ENCODE measurements at places on chromosomes 4 and X.

DNA sequence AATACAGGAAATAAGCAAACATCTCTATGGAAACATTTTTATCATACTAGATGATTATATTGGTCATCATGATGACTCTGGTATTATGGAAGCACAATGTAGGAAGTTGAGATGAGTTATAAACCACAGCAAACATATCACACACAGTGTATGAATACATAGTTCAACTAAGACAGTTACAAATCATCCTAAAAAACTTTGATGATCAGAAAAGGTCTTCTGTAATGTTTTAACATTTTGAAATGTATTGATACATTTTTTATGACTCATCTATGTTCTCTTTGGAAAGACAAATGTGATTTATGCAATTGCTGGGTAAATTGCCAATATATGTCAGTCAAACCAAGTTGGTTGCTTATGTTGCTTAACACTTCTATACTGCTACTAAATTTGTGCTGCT, 4.8 kb downstream of the CXCL3 start:
- no peak for DNase-seq

- DNase-seq = no peak
These were observed 2.2 kb downstream of the TRMT44 start for GRCh38 chr4:8442596-8443358.

DNA sequence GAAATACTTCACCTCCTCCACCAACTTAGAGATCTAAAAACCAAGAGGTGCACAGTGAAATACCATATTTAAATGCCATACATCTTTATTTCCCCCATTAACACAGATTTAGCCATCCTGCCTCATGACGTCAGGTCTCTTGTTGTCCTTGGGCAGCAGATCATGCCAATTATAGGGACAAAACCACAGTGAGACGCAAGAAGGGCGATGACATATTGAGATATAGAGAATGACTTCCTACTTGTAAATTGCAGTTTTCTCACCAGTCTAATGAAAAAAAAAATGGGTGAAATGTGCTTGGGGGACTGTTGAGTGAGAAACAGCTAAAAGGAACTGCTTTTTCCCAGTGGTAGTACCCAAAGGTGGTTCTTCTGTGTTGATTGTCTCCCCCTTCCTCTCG, 24.3 kb downstream of the RS1 start:
- no peak for DNase-seq

- no peak for DNase-seq
These were observed 21.9 kb upstream of the UVSSA start for GRCh38 chr4:1325176-1325480.

DNA sequence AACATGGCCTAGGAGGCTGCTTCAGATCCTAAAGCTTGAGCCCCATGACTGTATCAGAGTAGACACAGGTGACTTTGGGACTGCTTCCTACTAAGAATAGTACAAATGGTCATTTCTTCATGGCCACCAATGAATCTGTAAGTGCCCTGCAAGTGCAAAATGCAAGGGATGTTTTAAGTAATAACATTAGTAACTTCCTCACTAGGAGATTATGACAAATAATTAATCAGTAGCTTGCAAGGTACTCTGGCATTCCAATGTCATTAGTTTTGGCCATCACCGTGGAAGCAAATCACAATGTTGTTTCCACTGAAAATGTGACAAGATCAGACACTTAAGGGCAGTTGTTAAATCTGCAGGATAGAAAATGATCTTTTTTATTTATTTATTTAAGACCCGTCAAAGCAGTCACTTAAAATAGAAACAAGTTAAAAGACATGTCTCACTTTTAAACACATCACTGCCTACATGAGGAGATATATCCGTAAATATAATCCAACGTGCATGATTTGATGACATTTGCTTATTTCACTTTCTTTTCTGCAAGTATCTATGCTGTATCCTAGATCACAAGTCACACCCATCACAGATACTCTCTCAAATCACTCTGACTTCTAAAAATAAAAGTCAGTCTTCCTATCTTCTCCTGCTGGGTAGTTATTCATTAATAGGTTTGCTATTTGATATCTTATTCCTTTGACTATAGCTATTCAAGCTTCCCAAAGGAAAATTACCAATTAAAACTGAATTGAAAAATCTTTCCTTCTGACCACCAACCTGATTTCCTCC, 400.6 kb downstream of the IL15 start:
- DNase-seq = no peak

GRCh38 chr4:13633671-13634070, 6.1 kb upstream of the BOD1L1 start:
- DNase-seq = no peak

GRCh38 chr4:154452798-154453346, 38.7 kb downstream of the DCHS2 start:
- no peak for DNase-seq

DNA sequence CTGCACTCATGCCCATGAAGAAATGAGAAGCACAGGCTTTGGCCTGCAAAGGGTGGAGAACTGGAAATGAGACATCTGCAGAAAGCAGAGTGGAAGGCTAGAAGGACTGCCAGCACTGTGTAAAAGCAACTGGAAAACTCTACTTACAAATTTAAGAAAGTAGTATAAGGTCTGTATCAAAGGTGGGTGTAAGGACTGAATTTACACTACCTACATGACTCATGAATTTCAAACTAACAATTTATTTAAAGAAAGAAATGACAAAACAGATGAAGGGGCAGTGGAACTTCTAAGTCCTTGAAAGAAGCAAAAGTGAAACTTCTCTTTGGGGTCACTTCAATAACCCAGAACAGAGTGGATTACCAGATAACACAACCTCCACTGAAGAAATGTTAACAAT, 71.2 kb downstream of the SLC10A7 start:
- DNase-seq = no peak

- no peak for DNase-seq
These were observed 449.8 kb upstream of the SMIM31 start for GRCh38 chr4:164304101-164304639.

DNA sequence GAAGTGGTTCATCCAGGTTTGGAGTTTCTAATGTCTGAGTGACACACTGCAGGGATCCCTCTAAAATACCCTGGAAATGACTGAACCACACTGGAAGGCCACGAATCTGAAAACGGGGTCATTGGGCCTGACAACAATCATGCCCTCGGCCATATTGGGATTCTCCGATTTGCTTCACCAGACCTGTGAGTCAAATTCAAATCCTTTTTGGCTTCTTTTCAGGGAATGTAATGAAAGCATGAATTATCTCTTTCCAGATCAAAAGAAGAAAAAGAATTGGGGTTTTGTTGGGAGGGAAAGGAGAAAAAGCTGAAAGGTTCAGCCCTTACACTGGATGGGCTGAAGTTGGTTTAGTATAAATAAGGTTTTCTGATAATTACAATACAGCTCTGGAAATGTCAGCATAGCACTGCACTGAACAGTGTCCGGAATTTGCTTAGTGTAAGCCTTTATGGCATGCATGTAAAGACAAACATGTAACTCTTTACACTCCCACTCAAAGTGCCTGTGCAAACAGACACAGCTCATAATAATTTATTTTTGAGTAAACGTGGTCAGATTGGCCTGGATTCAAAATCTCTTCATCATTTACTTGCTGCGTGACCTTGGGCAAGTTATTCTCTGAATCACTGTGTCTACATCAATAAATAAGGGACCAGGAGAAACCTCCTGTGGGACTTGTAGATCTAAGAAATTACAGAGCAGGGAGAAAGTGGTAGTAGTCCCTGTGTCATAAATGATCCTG, 21.4 kb downstream of the CT47C1 start:
- DNase-seq = no peak

DNA sequence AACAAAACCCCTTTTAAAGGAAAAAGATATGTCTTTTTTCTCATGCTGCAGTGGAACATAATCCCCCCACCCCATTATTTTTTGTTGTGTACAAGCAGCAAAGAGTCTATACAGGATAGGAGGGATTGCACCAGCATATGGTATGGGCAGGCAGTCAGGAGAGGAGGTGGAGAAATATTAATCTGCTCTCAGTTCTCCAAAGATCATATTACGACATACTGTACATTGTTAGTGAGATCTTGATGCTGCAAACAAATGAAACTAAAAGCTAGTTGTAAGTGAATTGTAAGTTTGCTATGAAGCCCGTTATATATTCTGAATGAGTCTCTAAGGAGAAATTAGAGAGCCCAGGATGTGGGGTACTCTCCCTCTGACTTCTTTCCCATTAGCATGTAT, 75.3 kb downstream of the RAPGEF2 start:
- DNase-seq = no peak

- no peak for DNase-seq
These were observed 21.0 kb downstream of the COL4A6 start for GRCh38 chrX:108417257-108417656.

DNA sequence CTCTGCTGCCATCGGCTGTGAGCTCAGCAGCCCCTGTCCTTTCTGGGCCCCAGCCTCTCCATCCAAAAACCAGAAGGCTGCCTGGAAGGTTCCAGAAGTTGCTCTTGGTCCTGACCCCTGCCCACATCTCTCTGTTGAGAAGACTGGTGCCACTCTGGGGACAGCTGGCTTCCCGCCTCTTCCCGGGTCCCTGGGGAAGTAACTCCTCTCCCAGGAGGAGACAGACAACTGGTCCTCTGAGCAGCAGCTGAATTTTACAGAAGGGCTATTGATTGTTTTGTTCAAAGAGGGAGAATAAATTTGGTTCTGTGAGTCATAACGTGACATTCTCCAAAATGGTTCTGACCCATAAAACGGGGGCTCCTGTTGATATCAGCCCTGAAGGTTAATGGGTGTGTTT, 61.2 kb downstream of the TRMT44 start:
- no peak for DNase-seq

DNA sequence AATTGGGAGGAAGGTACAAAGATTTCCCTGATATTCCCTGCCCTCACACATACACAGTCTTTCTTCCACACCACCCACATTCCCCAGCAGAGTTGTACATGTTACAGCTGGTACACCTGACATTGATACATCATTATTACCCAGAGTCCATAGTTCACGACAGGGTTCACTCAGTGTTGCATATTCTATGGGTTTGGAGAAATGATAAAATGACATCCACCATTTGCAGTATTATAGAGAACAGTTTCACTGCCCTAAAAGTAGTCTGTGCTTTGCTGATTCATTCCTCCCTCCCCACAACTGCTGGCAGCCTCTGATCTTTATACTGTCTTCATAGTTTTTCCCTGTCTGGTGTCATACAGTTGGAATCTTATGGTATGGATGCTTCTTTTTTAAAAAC, 15.0 kb downstream of the AGA start:
- no peak for DNase-seq

GRCh38 chr4:93876754-93877153, 48.2 kb downstream of the ATOH1 start:
- DNase-seq = no peak

DNA sequence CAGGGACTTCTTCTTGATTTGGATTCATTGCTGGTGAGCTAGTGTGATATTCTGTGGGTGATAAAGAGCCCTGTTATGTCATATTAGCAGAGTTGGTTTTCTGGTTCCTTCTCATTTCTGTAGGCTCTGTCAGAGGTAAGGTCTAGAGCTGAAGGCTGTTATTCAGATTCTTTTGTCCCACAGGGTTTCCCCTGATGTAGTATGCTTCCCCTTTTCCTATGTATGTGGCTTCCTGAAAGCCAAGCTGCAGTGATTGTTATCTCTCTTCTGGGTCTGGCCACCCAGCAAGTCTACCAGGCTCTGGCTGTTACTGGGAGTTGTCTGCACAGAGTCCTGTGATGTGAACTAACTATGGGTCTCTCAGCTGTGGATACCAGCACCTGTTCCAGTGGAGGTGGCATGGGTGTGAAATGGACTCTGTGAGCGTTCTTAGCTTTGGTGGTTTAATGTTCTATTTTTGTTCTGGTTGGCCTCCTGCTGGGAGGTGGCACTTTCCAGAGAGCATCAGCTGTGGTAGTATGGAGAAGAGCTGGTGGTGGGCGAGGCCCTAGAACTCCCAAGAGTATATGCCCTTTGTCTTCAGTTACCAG, 373.7 kb downstream of the AR start:
- DNase-seq = no peak

DNA sequence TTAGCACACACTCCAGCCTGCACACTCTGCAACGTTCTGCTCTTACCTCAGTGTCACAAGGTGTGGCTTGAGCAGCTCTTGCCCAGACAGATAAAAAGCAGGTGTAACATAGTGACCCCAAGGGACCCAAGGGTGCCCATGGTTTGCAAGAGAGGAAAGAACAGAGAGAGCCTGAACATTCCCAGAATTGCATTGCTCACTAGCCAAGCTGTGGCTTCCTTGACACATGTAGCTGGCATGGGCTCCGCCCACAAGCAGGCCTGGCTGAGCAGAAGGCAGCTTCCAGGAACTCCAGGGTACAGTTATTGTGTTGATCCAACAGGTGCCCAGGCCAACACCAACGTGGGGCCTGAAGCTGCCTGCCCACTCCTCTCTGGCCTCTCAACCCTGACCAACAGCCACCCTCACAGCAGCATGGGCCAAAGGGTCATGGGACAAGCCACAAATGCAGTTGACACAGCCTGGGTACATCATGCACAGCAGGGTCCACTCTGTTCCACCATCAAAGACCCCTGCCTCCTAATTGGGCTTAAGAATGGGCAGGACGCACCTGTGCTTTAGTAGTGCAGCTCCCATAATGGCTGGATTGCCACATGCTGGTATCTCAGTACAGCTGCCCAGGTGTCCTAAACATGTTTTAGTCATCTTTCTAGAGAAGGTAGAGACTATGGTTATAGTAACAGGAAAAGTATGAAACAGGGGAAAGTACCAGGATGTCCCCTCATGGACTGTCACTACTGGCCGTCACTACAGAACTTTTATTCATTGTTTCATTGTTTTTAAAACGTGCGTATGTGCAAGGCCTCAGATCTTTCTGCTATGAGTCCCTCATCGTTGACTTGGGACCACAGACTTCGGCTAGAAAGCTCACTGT, 73.7 kb upstream of the ACSL1 start:
- DNase-seq = no peak

DNA sequence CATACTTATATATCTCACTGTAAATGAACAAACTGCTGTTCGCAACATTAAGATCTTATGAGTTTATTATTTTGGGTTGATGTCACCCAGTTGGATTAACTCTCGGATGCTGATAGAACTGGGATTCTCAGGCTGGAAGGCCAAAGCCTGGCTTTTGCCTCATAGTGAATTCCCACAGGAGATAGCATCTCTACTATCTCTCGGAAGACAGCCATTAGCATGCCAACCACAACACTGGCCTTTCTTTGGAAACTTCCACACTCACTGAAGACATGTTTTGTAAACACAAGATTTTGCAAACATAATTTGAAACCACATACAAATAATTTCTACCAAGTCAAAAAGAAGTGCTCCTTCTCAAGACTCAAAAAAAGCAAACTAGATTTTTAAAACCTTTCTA, 4.5 kb upstream of the ATP6AP2 start:
- DNase-seq = no peak

GRCh38 chrX:40065296-40066046, 32.3 kb downstream of the BCOR start:
- DNase-seq = no peak

- no peak for DNase-seq
These were observed 379.9 kb downstream of the TRAM1L1 start for GRCh38 chr4:116705466-116705865.

DNA sequence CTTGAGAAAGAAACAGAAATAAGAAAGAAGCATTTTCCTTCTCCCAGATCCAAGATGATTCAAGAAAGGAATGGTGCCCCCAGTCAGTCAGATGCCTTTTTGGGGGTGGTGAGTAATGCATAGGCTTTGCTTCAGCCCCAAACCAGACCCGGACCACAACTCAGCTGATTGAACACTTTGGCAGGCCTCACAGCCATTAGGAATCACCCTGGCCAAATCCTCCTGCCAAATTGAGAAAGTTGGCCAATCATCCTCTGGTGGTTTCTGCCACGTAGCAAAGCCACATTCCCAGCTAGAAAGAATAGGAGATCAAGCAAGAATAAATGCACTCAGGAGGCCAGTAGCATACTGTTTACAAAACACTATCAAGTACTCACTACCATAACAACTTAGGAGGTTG, 33.7 kb downstream of the FRMD7 start:
- no peak for DNase-seq
